ENCODE measurements at places on chromosomes 3 and 15.

DNA sequence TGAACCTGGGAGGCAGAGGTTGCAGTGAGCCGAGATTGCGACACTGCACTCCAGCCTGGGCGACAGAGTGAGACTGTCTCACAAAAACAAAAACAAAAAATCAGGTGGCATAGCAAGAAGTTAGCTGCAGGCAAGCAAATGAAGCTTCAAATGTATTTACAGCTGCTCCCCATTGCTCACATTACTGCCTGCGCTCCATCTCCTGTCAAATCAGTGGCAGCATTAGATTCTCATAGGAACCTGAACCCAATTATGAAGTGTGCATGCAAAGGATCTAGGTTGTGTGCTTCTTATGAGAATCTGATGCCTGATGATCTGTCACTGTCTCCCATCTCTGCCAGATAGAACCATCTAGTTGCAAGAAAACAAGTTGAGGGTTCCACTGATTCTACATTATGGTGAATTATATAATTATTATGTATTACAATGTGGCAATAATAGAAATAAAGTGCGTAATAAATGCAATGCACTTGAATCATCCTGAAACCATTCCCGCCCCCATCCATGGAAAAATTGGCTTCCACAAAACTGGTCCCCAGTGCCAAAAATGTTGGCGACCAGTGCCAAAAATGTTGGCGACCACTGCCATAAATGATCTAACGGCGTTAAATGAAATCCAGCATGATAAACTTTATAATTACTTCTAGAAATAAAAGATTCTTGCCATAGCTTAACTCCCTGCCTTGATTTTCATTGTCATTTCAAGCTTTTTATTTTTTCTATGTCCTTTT, 616.7 kb upstream of the NAALADL2 start:
- no peak for DNase-seq

DNA sequence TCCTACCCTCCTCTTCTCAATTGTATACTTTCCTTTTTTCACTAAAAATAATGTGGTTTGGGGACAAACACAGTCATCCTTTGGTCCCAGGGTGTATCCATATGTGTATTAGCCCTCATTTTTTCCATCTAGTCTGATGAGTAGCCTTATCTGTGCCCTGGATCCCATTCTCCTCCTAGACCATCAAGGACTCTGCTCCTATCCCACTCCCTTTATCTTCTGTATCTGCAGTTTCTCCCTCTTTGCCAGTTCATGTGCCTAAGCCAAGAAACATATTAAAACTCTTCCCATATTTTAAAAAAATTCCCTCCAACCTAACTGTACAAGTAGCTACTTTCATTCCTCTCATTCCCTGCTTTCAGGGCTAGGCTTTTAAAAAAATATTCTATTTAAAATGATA, 25.2 kb downstream of the CCDC14 start:
- DNase-seq, result no peak

- DNase-seq, result no peak
Measured at GRCh38 chr3:188244395-188244861, 90.5 kb downstream of the LPP start.

GRCh38 chr15:70415398-70415797, 317.7 kb upstream of the TLE3 start:
- no peak for DNase-seq

- DNase-seq, result no peak
Measured at GRCh38 chr3:133461291-133461690, 61.4 kb downstream of the BFSP2 start.

GRCh38 chr15:27956285-27956684, 142.8 kb downstream of the OCA2 start:
- DNase-seq, result no peak

All from stimulated activated CD4-positive, alpha-beta T cell treated with anti-CD3 and anti-CD28 coated beads, TNF-alpha, amount 100 ng/mL, for 24 hours (primary cell).